ENCODE measurements at places on chromosomes 4 and X.

DNA sequence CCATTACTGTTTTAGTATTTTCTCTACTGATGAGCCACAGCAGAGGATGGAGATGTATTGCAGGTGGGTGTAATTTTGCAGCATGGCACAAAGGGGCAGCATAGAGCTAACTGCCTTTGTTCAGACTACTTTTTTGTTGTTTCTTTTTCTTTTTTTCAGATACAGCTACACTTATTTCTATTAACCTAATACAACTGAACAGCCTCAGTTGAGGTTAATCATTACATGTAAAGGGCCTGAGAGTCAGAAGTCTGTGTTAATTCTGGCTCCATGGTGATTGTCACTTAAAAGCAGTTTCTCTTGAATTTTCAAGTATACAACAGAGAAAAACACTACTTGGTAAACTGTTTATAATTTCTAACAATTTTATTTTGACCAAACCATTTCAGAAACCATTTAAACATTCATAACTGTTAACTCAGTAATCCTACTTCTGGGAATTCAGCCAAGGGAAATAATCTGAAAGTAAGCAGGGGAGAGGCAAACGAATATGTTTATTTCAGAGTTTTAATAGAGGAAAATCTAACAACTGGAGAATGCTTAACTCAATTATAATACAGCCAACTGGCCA lies 13.9 kb upstream of the PPEF2 start:
- DNase-seq, result peak; percentile 48

GRCh38 chrX:112081781-112082652 lies 559 bp downstream of the TRPC5 start:
- DNase-seq, result no peak

DNA sequence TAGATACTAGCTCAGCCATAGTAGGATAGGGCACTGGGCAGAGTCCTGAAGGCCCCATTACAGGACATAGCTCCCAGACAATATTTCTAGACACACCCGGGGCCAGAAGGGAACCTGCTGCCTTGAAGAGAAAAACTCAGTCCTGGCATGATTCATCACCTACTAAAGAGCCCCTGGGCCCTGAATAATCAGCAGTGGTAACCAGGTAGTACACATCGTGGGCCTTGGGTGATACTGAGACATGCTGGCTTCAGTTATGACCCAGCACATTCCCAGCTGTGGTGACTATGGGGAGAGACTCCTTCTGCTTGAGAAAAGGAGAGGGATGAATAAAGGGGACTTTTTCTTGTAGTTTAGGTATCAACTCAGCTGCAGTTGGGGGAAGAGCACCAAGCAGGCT lies 104.3 kb upstream of the STK26 start:
- no peak for DNase-seq

- peak; percentile 33 for DNase-seq
Measured at GRCh38 chrX:65488495-65488894, 46.1 kb downstream of the LAS1L start.

DNA sequence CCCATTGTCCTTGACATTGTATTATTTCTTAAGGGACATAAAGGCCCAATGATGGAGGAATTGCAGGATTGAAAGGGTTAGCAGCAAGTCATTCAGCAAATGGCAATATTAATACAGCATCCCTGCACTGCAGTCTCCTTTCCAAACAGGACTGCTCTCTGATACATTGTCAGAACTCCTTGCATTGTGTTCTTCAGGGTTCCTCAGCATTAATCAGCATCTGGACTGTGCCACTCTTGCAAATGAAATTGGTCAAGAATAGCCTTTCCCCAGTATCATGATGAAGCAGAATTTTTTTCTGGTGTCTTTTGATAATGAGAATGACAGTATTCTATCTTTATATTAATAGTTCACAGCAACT lies 272.6 kb upstream of the HAND2 start:
- no peak for DNase-seq

GRCh38 chrX:115589419-115589818 lies 28.4 kb downstream of the PLS3 start:
- no peak for DNase-seq

DNA sequence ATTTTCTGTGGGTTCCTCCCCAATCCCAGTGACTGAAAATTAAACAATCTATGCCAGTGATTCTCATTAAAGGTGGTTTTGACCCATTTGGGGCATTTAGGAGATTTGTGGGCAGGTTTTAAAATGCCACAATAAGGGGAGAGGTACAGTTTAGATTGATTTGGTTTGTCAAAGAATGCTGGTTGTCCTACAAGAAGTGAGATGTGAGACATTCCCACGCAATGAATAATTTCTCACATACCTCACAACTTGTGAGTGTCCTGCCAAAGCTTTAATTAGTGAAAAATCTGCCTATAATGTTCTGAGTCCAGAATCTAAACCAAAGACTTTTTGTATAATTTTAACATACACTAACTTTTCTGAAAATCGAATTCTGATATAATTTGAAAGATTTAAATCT lies 199.4 kb downstream of the MAPK10 start:
- peak; percentile 26 for DNase-seq

GRCh38 chrX:10356979-10357378 lies 200.2 kb downstream of the CLCN4 start:
- DNase-seq, result peak; percentile 6

- no peak for DNase-seq
Measured at GRCh38 chrX:119424999-119425398, 25.9 kb downstream of the SLC25A43 start.

- DNase-seq, result no peak
Measured at GRCh38 chr4:160505724-160506123, 1402.8 kb downstream of the RAPGEF2 start.

- no peak for DNase-seq
Measured at GRCh38 chrX:116862340-116862739, 399.6 kb upstream of the CT83 start.

- DNase-seq, result peak; percentile 20
Measured at GRCh38 chr4:27008679-27009078, 148.0 kb downstream of the STIM2 start.

- peak; percentile 74 for DNase-seq
Measured at GRCh38 chrX:41559235-41560052, 112.3 kb downstream of the NYX start.

DNA sequence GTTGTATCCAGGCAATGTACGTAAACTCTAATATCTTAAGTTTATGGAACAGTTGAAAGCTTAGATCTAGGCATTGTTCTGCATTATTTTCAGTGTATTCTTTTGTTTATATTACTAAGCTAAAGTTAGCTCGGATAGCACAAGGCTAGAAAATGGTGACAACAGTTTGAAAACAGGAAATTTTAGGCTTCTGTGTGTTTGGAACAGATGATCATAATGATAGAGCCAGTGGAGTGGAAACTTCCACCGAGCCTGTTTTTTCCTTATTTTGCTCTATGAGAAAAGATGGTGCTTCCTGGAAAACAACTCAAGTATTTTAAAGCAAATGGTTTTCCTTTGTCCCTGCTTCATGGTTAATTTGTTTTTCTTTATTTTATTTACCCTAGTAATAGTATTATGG lies 70.8 kb downstream of the GAB1 start:
- DNase-seq, result no peak

DNA sequence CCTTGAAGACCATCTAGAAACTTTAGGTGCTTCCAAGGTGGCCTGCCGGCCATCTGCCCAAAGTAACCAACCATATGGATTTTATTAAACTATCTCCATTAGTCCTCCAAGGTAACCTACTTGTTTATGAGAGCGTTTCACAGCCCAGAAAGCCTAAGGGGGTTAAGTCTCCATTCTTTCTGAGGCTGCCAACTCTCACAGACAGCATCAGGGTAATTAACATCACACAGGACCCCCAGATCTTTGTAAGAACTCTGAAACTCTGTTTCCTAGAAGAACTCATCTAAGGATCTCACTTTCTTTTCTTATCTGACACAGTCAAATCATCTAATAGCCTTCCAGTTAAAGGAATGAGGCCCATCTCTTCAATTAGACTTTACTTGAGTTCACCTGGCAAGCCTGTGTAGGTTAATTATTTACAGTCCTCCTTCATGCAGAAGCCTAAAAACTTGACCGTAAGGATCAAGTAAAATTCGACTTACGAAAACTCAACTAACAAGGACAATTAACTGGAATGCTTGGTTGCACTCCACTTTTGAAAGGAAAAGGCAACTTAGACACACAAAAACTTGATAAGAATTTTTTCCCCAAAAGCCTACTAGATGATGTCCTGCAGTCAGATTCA lies 252.5 kb downstream of the GRIA3 start:
- no peak for DNase-seq

- no peak for DNase-seq
Measured at GRCh38 chr4:111788099-111788498, 357.2 kb upstream of the FAM241A start.

GRCh38 chr4:95980877-95981360 lies 141.0 kb downstream of the PDHA2 start:
- no peak for DNase-seq

- peak; percentile 55 for DNase-seq
Measured at GRCh38 chr4:141711211-141711610, 74.8 kb downstream of the IL15 start.

GRCh38 chr4:84221704-84222103 lies 277.4 kb downstream of the NKX6-1 start:
- no peak for DNase-seq

- peak; percentile 61 for DNase-seq
Measured at GRCh38 chrX:40130207-40130606, 32.4 kb upstream of the BCOR start.

DNA sequence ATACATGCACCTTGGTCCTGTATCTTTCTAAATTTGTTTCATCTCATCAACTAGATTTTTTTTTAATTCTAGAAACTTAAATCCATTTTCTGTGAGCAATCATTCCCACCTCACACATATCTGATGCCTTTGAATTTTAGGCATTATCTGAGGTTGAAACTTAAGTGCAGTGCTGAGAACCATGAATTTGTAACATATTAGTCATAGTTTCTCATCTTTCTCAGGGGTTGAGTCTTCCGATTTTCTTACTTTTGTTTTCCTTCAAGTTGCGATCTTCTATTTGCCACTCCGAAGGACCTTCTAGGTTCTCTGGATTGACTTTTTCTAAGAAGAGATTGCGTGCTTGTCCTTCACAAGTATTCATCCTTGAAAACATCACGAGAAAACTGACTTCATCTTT lies 3.7 kb upstream of the NR0B1 start:
- no peak for DNase-seq

- peak; percentile 57 for DNase-seq
Measured at GRCh38 chr4:149158817-149159216, 656.8 kb downstream of the IQCM start.

DNA sequence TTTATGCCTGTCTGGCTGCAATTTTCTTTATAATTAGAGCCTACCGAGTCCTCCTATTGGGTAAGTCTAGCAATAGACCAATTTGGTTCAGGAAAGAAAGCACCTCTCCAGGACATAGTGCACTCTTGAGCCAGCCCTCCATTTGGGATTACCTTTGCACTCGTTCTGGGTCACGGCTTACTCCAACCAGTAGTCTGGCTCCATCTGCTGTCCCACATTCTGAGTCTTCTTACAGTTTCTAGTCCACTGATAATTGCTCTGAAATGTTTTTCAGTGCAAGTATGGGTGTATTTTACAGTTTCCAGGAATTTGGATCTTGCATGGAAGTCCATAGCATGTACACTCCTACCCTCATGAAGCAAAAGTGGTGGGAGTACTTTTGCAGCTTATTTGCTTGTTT lies 34.8 kb upstream of the USP51 start:
- DNase-seq, result peak; percentile 0

GRCh38 chrX:11535156-11535919 lies 130.4 kb downstream of the ARHGAP6 start:
- no peak for DNase-seq

- peak; percentile 63 for DNase-seq
Measured at GRCh38 chrX:74550295-74550802, 64.1 kb downstream of the RLIM start.

- no peak for DNase-seq
Measured at GRCh38 chr4:102007959-102008425, 217.5 kb downstream of the BANK1 start.

DNA sequence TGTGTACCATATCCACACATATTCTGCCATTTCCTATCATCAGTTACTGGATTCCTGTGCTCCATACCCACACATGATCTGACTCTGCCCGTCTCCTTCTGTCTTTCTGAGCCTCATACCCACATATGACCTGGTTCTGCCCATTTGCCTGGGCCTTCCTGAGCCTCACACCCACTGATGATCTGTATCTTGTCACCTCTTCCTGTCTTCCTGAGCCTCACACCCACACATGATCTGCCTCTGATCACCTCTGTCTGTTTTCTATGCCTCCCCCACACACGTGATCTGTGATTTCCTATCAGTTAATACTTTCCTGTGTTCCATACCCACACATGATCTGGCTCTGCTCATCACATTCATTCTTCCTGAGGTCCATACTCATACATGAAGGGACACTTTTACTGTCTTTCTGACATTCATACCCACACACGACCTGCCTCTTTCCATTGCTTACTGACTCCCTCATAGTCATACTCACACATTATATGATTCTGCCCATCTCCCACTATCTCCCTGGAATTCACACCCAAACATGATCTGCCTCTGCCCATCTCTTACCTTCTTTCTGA lies 32.5 kb downstream of the SCML1 start:
- DNase-seq, result no peak

DNA sequence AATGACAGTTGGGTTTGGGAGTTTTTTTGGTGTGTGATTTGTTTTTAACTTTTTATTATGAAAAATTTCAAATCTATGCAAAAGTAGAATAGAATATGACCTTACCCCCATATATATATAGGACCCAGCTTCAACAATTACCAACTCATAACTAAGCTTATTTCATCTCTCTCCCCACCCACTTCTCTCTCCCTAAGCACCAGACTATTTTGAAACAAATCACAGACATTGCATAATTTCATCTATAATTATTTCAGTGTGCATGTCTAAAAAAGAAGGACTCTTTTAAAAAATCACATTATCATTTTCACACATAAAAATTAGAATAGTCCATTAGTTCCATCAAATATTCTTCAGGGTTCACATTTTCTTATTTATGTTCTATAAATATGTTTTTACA lies 28.3 kb upstream of the NKX6-1 start:
- DNase-seq, result no peak

DNA sequence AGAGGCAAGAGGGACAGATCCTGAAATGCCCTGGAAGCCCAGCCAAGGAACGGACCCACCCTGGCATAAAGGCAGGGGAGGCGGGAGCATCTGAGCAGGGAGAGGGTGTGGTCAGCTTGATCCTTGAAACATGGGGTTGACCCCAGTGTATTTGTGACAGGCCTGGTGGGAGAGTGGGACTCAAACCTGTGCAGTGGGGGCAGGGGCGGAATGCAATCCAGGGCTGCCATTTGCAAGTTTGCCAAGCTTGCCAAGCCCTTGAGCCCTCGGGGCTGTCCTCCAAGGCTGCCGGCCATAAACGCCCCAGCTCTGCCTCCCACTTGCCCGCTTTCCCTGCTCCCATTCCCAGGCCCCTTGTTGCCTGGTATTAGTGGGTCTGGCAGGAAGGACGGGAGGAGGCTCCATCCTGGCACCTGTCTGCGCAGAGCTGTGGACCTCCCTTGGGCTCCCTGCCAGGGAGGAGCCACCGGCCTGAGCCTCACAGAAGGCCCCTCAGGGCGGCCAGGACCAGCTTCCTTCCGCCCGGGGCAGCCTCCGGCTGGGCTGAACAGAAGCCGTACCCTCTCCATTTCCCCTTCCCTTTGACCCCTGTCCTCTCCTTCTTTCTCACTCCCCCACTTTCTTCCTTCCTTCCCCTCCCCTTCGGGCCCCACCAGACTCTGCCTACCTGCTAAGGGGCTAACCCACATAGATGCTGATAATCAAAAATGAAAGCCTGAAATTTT lies 661 bp downstream of the S100P start:
- no peak for DNase-seq

- peak; percentile 58 for DNase-seq
Measured at GRCh38 chr4:122827879-122828601, 1.4 kb downstream of the FGF2 start.

GRCh38 chr4:124713185-124713592 lies 657 bp upstream of the ANKRD50 start:
- DNase-seq, result peak; percentile 82

Measured in AG10803 (cell line).